Fibroblast of villous mesenchyme (primary cell): ENCODE measurements at places on chromosomes 4 and X. TPM values are rescaled to one million over a fixed set of nuclear protein-coding genes. Genes with fewer than 3 reads are reported as not detected.

Gene ARX
- total RNA-seq = not detected in 2 replicates

DNA sequence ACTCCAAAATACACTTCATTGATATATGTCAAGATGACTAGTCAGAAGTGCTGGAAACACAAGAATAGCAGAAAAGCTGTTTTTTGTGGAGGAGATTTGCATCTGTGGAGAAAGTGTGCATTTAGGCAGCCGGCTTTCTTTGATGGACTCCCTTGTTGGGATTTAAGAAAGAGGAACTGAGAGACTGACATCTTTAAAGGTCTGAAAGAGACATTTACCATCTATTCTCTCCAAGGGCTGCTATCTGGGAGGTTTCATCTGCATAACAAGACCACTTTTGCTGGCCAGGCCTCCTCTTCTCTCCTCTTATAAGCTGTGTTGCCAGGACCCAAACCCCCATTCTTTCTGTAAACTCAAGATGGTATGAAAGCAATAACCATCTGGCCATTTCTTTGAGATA lies 1065.0 kb downstream of the NLGN4X start:
- DNase-seq = no peak

- DNase-seq = no peak
Measured at GRCh38 chr4:119139822-119140252, 4.2 kb downstream of the MYOZ2 start.

DNA sequence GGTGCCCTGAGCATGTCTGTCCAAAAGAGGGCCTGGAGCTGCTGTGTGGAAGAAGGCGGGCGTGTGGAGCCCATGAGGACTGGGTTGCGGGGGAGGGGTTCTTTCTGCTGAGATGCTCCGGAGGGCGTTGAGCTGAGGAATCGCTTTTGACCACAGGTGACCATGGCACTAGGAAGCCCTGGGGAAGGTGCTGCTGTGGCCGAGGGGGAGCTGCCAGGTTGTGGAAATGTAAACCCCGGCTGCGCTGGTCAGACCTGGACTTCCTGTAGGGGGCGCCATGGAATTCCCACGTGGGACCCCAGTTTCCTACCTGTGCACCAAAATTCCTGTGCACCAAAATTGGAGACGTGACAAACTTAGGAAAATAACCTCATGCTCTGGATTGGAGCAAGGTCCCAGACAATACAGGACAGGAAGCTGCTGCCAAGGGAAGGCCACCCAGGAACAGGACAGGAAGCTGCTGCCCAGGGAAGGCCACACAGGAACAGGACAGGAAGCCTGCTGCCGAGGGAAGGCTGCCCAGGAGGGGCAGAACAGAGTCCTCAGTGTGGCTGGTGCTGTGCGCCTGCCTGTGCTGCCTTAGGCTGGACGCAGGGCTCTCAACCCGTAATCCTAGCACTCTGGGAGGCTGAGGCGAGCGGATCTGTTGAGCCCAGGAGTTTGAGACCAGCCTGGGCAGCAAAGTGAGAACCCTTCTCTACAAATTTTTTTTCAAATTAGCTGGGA lies 28.4 kb upstream of the UVSSA start:
- no peak for DNase-seq

Gene DACH2
- under 0.01 and 0.32 TPM in 2 replicates for total RNA-seq

Gene ETDA
- not detected in 2 replicates for total RNA-seq

GRCh38 chr4:183639291-183639690 lies 19.7 kb downstream of the RWDD4 start:
- DNase-seq = no peak

Gene SYAP1
- total RNA-seq = 39.9 and 51.4 TPM in 2 replicates

Gene PPP2R2C
- total RNA-seq = not detected in 2 replicates

GRCh38 chr4:99648321-99648720 lies 9.3 kb downstream of the C4orf54 start:
- no peak for DNase-seq

- DNase-seq = peak; percentile 67
Measured at GRCh38 chr4:20773144-20773997, 73.1 kb downstream of the PACRGL start.
